ENCODE measurements at places on chromosomes 7 and 10.

GRCh38 chr10:12431151-12432101, 82.1 kb downstream of the CAMK1D start:
- DNase-seq, result no peak

DNA sequence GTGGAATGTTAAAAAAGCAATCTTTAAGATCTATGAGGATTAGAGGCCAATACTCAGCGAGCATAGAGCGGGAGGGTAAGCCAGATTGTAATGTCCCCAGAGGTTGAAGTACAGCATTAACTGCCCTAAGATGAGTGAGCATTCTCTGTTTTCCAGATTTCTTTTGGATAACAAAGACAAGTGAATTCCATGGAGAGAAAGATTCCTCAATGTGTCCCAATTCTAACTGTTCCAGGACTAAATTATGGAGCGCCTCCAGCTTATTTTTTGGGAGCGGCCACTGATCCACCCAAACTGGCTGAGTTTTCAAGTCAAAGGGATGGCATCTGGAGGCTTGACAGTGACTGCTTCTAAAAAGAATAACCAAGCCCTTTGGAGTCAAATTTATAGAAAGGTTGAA, 39.3 kb upstream of the AKR1C2 start:
- DNase-seq, result no peak

DNA sequence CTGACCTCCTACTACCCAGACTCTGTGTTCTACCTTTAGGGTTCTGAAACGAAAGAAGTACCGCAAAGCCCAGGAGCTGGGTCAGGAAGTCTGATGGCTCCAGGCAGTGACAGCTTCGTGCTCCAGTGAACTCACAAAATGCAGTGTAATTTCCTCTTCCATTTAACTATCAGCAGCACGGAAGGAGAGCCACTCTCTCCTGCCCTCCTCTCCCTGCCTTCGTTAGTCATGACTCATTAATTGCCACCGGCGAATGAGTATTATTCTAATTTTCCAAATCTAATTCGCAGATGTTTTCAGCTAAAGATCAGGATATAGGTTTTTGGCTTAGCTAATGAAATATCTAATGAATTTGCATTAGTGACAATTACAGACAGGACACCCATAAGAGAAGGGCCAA, 1262.0 kb downstream of the TYW1 start:
- DNase-seq, result no peak

- DNase-seq, result no peak
These were observed 1.2 kb downstream of the FGF8 start for GRCh38 chr10:101774589-101775272.

- peak; percentile 50 for DNase-seq
These were observed 22.4 kb upstream of the SMC3 start for GRCh38 chr10:110544958-110545537.

DNA sequence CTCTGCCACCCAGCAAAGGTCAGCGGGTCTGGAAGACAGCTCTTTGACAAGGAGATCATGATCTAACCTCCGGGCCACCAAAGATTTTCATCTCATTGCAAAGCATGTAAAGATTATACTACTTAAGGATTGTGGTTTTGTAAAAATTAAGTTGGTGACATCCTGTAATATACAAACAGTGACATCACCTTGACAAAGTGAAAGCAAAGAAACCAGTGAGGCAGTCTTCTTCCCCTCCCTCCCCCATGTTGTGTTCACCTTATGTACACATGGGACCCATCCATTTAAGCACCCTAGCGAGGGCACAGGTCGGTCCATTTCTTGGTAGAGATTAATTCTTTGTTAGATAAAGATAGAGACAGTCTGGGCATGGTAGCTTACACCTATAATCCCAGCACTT, 3.9 kb downstream of the MDH2 start:
- DNase-seq, result no peak

DNA sequence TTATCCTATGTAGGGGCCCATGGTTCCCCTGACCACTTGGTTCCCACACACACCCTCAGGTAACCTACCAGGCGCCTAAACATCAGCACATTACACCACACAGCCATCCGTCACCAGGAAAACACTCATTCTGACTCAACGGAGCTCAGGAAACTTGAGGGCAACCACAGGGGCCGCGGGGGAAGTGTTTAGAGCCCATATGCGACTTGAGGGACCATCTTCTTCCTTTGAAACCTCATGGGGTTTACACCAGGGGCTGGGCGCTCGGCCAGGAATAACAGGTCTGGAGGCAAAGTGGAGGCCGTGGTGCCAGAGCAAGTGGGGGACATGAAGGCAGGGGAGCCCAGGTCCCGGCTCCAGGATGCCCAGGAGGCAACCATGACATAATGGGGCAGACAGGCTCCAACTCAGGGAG, 1.5 kb downstream of the STX1A start:
- peak; percentile 23 for DNase-seq

- DNase-seq, result no peak
These were observed 24.0 kb downstream of the COBL start for GRCh38 chr7:51292596-51292995.

DNA sequence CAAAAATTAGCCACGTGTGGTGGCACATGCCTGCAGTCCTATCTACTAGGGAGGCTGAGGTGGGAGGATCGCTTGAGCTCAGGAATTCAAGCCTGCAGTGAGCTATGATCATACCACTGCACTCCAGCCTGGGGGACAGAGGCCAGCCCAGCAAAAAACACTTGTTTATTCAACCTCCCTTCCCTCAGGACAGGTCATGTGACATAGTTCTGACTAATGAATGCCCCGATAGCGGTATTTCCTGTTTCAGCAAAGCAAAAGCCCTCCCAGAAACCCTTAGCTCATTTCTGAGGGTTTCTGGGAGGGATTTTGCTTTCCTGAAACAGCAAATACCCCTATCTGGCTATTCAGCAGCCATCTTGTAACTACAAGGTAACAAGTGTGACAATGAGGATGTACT, 157.1 kb downstream of the GATA3 start:
- no peak for DNase-seq

- no peak for DNase-seq
These were observed 207.1 kb upstream of the NFE2L3 start for GRCh38 chr7:25944777-25945515.

DNA sequence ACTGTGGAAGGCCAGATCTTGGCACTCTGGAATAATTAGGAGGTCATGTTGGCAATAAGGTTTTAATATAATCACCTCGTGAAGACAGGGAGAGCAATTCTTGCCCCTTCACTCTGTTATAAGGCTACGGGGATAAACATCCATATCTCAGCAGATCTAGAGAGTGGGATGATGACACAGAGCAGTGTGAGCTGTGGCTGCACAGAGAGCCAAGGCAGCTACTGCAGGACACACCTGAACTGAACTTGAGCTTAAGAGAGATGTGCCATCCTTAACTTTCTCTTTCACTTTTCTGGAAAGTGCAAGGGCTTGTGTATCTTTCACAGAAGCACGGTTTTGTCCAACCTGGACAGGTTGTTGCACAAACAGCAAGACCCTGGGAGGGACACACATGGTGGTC, 174.7 kb downstream of the GATA3 start:
- no peak for DNase-seq

DNA sequence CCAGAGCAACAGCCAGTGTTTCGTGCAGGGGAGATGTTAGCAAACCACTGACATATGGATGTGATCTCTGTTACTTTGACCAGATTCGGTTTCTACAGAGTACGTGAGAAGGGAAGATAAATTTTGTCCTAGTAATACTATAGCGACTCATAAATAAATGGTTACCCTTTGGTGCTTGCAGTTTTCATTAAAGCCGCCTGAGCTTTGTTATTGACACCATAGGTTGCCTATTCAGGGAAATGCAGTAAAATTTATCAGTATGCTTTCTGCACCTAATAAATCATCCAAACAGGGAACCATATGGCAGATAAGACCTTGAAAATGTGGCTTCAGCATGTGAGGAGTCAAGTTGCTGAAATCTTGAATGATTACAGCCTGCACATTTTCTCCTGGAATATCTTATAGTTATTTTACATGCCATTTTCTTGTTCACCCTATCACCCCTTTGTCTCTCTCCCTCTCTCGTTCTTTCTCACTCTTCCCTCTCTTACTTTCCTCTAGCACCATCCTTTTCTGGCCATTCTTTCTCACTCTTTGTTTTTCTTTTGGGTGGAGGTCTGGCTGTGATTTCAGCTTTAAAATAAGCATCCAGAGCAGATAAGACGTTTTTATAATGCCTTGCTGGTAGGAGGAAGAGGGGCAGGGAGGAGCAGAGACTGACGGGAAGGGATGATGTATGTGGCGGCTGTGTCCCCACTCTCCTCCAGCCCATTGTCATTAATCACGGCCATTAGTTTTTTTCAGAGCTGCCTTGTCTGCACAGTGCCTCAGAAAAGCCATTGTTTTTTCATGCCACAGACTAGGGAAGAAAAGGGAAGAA, 182.5 kb downstream of the LRMDA start:
- peak; percentile 29 for DNase-seq

GRCh38 chr7:128053023-128053422, 21.8 kb upstream of the LRRC4 start:
- DNase-seq, result no peak

DNA sequence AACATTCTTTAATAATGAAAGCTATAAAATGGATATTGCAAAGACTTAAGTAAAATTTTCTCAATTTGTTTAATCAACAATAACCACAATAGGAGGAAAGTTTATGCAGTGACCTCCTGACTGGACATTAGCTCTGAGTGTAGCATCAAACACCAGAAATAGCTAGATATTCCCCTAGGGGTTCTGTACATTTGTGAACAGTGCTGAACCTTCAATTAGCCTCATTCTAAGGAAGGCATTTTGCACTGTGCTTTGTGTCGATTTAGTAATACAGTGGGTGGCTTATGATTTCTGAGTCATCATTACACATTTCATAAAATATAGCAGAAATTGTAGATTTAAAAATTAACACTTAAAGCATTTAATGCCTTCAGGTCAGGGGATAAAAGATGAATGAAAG, 367.3 kb upstream of the PCDH15 start:
- no peak for DNase-seq

DNA sequence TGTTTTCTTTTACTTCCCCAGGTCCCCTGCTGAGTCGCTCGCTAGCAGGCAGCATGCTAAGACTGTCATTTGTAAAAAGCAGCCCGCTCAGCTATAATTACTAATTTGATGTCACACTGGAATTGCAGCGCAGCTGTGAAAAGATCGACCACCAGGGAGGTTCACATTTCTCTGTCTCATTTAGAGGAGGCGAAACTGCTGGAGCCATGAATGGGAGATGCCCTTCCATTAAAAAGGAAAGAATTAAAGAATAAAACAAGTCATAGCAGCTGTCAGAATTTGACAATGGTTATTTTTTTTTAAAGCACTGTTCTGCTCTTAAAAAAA, 153.5 kb downstream of the PIP4K2A start:
- DNase-seq, result no peak

- no peak for DNase-seq
These were observed 240.3 kb downstream of the SNX10 start for GRCh38 chr7:26531926-26532325.

GRCh38 chr7:21585070-21585724, 42.4 kb downstream of the DNAH11 start:
- DNase-seq, result no peak

- DNase-seq, result no peak
These were observed 94.4 kb downstream of the INHBA start for GRCh38 chr7:41608447-41608846.

- DNase-seq, result no peak
These were observed 153.5 kb downstream of the ZNF248 start for GRCh38 chr10:37703833-37704382.

DNA sequence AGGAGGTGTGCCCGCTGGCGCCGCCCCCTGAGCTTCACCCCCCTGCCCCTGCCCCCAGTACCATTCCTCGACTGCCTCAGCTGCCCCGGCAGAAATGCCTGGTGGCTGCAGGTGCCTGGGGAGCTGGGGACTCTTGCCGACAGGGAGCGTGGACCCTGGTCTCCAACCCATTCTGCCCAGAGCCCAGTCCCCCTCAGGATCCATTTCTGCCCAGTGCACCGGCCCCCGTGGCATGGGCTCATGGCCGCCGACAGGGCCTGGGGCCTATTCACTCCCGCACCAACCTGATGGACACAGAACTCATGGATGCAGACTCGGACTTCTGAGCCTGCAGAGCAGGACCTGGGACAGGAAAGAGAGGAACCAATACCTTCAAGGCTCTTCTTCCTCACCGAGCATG, 12.7 kb upstream of the AHCYL2 start:
- DNase-seq, result no peak

DNA sequence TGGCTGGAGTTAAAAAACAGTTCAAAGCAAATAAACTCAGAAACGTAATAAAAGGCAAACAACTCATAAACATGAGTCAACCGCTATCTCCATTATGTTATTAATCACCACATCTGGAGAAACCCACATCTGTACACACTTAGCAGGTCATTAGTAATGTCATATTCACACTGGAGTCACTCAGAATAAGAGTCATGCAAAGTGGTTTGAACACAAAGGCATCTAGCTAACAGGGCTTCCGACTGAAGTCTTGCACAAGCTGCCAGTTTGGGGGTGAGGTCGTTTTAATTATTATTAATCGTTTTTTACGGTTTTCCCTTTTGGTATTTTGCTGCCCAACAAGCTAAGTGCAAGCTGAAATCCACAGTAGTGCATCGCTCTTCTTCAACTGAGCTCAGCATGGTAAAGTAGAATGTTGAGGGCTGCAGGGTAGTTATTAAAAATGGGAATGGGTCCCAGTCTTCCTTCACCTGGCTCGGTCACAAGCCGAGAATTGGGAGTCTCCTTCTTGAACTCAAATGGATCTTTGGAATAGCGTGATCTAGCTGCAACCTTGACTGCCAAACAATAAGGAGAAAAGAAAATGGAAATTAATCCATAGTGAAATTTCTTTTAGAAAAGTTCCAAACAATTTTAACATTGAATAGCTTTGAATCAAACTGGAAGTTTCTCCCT, 663.5 kb downstream of the KCNMA1 start:
- no peak for DNase-seq

GRCh38 chr7:14740606-14741005, 161.9 kb downstream of the DGKB start:
- DNase-seq, result no peak

DNA sequence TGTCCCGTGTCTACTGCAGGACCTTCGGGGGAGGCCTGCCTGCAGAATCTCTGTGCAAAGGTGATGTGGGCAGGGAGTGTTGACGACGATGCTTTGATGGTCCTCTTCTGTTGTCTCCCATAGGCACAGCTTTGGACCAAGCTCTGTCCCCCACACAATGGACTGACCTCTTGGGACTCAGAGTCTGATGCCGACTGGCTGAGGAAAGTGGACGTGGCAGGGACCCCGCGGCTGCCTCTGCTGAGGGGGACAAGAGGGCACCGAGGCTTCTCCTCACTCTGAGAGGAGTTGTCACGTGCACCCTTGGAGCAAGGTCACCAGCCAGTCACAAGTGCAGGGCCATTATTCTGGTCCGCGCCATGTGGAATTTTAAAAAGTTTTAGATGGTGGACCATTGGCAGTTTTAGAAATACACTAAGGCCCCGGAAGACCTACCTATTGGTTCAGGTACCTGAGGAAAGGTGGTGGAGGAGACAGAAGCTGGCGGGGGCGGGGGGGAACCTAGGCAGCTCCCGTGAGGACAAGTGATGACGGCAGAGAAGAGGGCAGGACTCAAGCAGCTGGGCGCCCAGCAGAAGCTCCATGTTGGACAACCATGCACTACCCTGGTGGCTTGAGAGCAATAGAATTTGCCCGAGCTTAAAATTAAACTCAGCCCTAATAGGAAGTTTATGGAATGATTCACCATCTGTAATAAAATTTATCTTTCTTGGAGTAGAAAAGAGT, 331.4 kb downstream of the PTPRN2 start:
- no peak for DNase-seq

- DNase-seq, result no peak
These were observed 21.3 kb downstream of the ECHDC3 start for GRCh38 chr10:11763501-11763861.

- DNase-seq, result no peak
These were observed 22.3 kb upstream of the NANOS1 start for GRCh38 chr10:119007211-119007574.

- DNase-seq, result no peak
These were observed 130.6 kb downstream of the CFTR start for GRCh38 chr7:117610396-117610795.

Data from hepatocyte (in vitro differentiated cells).